ENCODE measurements at places on chromosomes 4 and X. TPM values are rescaled to one million over a fixed set of nuclear protein-coding genes. Genes with fewer than 3 reads are reported as not detected.

- no peak overlapping the region for H3K4me3 ChIP-seq
- no peaks in the 10 kb centered on the region for H3K27me3 ChIP-seq
- H3K36me3 ChIP-seq: peaks cover 3% of the 10 kb centered on the region
- no peak for DNase-seq
These were observed 185.0 kb downstream of the PTTG2 start for GRCh38 chr4:38145033-38145678.

DNA sequence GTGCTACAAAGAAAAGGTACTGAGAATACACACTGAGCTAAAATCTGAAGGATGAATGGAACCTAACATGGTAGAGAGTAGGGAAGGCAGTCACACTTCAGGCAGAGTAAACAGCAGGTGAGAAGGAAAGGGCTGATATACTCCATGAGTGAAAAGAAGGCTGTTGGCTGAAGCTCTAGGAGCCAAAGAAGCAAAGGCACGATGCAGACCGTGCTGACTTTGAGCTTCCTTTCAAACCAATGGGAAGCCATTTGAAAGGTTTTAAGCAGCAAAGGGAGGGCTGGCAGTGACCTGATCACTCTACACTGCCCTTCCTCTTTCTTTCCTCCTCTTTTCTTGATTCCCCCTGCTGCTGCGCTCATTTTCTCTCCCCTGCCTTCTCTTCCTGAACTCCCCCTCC is 66.4 kb downstream of the TMEM154 start:
- peaks cover 27% of the 10 kb centered on the region for H3K27me3 ChIP-seq
- DNase-seq: no peak
- H3K4me1 ChIP-seq: no peaks in the 10 kb centered on the region
- H3K36me3 ChIP-seq: no peaks in the 10 kb centered on the region
- no peak overlapping the region for H3K4me3 ChIP-seq

- no peak overlapping the region for H3K4me3 ChIP-seq
- no peaks in the 10 kb centered on the region for H3K36me3 ChIP-seq
- no peak overlapping the region for H3K27ac ChIP-seq
- no peak for DNase-seq
- H3K4me1 ChIP-seq: no peaks in the 10 kb centered on the region
- H3K27me3 ChIP-seq: no peaks in the 10 kb centered on the region
These were observed 840.6 kb downstream of the NLGN4X start for GRCh38 chrX:5388087-5388486.

The SLC38A5 gene
- 156 TPM for total RNA-seq

Measured in natural killer cell treated with Interleukin-12 subunit alpha and Interleukin-12 subunit beta and Interleukin-15 and Interleukin-18, amount 100 ng/mL, for 72 hours (primary cell).